ENCODE measurements at places on chromosomes 16 and 17.

DNA sequence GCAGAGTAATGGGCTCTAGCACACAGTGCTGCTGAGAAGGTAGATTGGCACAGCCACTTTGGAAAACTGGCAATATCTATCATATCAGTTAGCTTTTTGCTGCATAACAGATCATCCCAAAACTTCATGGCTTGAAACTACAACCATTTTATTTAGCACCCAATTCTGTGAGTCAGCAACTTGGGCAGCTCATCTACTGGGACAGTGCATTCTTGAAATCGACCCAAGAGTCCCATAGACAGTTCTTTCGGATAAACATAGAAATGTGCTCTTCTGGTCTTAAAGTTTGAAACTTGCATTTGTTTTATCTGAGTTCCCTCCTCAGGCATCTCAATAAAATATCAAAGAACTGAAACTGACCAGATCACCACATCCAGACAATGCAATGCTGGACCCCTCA, 76.7 kb downstream of the CEP112 start:
- H3K27ac ChIP-seq: no peak overlapping the region
- H3K27me3 ChIP-seq: no peaks in the 10 kb centered on the region
- no peaks in the 10 kb centered on the region for H3K36me3 ChIP-seq

DNA sequence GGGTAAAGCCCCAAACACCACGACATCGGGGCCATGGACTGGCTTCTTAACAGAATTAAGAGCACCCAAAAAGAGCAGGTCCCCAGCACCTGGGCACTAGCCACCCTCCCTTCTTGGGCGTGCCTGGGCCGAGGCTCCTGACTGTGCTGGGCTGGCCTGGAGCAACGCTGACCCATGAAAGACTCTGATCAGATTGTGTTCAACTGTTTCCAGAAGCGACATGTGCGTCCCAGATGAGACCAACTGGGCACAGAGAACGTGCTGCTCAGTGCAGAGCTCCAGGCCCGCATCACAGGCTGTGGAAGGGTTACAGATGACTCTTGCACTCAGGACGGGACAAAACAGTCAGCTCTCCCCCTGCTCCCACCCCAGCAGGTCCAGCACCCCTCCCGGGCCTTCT, 100.7 kb downstream of the KCNJ12 start:
- H3K36me3 ChIP-seq: no peaks in the 10 kb centered on the region
- no peaks in the 10 kb centered on the region for H3K4me1 ChIP-seq
- DNase-seq: no peak
- no peak overlapping the region for H3K4me3 ChIP-seq

GRCh38 chr17:73645050-73645871, 1.0 kb upstream of the SDK2 start:
- DNase-seq: no peak
- H3K4me3 ChIP-seq: peak overlapping the region; percentile 32
- H3K4me1 ChIP-seq: peaks cover 11% of the 10 kb centered on the region
- H3K27ac ChIP-seq: no peak overlapping the region

GRCh38 chr16:72469932-72470331, 298.0 kb upstream of the PMFBP1 start:
- H3K4me3 ChIP-seq: no peak overlapping the region
- no peak for DNase-seq
- H3K36me3 ChIP-seq: no peaks in the 10 kb centered on the region
- H3K27me3 ChIP-seq: no peaks in the 10 kb centered on the region
- H3K4me1 ChIP-seq: no peaks in the 10 kb centered on the region
- no peak overlapping the region for H3K27ac ChIP-seq

GRCh38 chr16:1154291-1154886, 1.5 kb downstream of the CACNA1H start:
- no peak for DNase-seq
- H3K36me3 ChIP-seq: peaks cover 4% of the 10 kb centered on the region
- H3K27ac ChIP-seq: no peak overlapping the region
- no peaks in the 10 kb centered on the region for H3K4me1 ChIP-seq
- H3K4me3 ChIP-seq: peak overlapping the region; percentile 37

GRCh38 chr17:29074488-29074887, 31.5 kb downstream of the PIPOX start:
- H3K27me3 ChIP-seq: no peaks in the 10 kb centered on the region
- no peak overlapping the region for H3K27ac ChIP-seq
- H3K36me3 ChIP-seq: peaks cover 16% of the 10 kb centered on the region

GRCh38 chr17:44828919-44829522, 1.1 kb downstream of the GJC1 start:
- H3K4me1 ChIP-seq: peaks cover 11% of the 10 kb centered on the region
- H3K36me3 ChIP-seq: peaks cover 1% of the 10 kb centered on the region
- H3K27me3 ChIP-seq: peaks cover 71% of the 10 kb centered on the region
- peak overlapping the region; percentile 81 for H3K4me3 ChIP-seq
- peak overlapping the region; percentile 5 for H3K27ac ChIP-seq
- DNase-seq: no peak

DNA sequence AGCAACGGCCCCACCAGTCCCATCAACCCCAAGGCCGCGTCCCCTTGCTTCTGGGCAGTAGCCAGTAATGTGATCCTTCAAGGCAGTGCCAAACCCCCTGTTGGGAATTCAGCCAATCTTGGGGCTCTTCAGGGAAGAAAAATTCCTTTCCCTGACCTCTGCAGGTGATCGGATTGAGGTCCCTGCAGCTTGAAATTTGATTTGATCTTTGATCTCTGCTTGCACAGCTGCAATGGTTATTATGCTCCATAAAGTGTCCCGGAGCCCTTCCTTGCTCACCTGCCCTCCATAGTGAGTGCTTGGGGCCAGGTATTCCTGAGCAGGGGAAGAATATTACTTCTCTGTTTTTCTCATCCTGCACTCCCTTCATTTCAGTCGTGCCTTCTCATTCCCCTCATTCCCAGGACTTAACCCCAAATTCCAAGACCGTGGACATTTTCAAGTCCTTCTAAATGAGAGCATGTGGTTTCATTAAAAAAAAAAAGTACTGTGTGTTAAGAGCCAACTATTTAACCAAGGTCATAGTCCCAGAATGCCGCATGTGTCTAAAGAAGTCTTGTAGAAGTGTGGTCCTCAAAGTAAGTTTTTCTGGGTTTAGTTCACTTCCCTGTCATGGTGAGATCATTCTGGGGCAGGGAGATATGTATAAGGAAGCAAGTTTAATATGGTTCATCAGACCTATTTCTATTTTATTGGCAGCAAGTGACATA, 56.3 kb downstream of the SOX9 start:
- no peaks in the 10 kb centered on the region for H3K27me3 ChIP-seq
- no peaks in the 10 kb centered on the region for H3K4me1 ChIP-seq

DNA sequence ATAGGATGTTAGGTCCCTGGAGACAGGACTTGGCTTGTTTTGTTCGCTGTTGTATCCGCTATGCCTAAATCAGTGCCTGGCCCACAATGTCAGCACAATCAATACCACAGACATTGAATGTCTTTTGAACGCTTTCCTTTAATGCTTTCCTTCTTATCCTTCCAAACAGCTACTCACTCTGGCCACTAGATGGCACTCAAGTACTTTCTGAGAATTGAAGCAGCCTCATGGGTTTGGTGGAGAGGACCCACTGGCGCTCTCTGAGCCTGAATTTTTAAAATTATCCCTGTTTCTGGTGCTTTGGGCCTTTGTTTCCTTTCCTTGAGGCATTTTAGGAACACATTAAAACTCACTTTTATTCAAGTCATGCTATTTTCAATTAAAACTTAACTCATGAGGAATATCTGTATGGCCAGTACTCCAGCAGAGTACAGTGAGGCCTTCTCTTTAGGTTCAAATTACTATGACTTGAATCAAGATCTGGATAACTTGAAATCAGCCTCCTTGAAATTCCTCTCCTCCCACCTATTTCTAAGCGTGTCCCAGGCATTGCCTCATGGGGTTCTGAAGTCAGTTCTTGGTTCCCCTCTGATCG, 3.2 kb upstream of the NLRP1 start:
- H3K27ac ChIP-seq: peak overlapping the region; percentile 63
- no peaks in the 10 kb centered on the region for H3K27me3 ChIP-seq
- DNase-seq: no peak
- peaks cover 29% of the 10 kb centered on the region for H3K4me1 ChIP-seq
- H3K36me3 ChIP-seq: peaks cover 17% of the 10 kb centered on the region
- peak overlapping the region; percentile 30 for H3K4me3 ChIP-seq

DNA sequence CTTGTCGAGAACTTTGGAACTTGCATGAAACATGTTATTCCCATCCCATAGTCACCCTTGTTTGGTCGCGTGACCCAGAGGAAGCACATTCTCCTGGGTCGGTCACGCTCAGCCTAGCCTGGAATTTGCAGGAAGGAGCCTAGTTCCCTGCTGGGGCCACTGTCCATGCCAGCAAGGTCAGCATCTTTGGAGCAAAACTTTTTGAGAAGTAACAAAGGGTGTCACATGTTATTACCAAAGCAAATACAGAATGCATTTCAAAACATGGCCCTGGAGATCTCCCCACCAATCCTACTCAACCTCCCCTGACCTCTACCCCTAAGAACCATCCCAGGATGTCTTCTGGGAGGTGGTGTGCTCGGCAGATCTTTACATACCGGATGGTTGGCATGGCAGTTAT, 26.2 kb upstream of the IRF8 start:
- DNase-seq: no peak
- H3K36me3 ChIP-seq: peaks cover 2% of the 10 kb centered on the region
- no peak overlapping the region for H3K27ac ChIP-seq
- no peak overlapping the region for H3K4me3 ChIP-seq

GRCh38 chr17:80694085-80694991, 149.7 kb downstream of the RPTOR start:
- no peak overlapping the region for H3K27ac ChIP-seq
- H3K27me3 ChIP-seq: no peaks in the 10 kb centered on the region
- peaks cover 33% of the 10 kb centered on the region for H3K4me1 ChIP-seq

GRCh38 chr17:58539698-58540097, 25.3 kb upstream of the MTMR4 start:
- H3K36me3 ChIP-seq: no peaks in the 10 kb centered on the region
- H3K27me3 ChIP-seq: peaks cover 19% of the 10 kb centered on the region
- H3K27ac ChIP-seq: no peak overlapping the region

- H3K4me3 ChIP-seq: peak overlapping the region; percentile 66
- no peak for DNase-seq
- peaks cover 13% of the 10 kb centered on the region for H3K4me1 ChIP-seq
- H3K27ac ChIP-seq: no peak overlapping the region
- no peaks in the 10 kb centered on the region for H3K36me3 ChIP-seq
- peaks cover 56% of the 10 kb centered on the region for H3K27me3 ChIP-seq
Observed at GRCh38 chr16:74773446-74774222, 986 bp downstream of the FA2H start.

DNA sequence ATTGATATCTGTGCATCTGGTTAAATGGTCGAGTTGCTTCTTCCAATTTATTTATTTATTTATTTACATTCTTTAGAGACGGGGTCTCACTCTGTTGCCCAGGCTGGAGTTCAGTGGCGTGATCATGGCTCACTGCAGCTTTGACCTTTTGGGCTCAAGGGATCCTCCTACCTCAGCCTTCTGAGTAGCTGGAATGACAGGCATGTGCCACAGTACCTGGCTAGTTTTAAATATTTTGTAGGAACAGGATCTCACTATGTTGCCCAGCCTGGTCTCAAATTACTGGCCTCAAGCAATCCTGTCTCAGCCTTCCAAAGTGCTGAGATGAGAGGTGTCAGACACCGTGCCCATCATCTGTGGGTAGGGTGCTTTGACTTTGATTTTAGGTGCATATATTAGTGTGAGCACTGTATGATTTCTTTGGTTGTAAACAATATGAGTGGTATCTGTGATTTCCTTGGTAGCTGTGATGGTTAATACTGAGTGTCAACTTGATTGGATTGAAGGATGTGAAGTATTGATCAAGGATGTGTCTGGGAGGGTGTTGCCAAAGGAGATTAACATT, 90.2 kb downstream of the BCAS3 start:
- H3K4me3 ChIP-seq: no peak overlapping the region
- H3K27me3 ChIP-seq: no peaks in the 10 kb centered on the region
- H3K36me3 ChIP-seq: no peaks in the 10 kb centered on the region

DNA sequence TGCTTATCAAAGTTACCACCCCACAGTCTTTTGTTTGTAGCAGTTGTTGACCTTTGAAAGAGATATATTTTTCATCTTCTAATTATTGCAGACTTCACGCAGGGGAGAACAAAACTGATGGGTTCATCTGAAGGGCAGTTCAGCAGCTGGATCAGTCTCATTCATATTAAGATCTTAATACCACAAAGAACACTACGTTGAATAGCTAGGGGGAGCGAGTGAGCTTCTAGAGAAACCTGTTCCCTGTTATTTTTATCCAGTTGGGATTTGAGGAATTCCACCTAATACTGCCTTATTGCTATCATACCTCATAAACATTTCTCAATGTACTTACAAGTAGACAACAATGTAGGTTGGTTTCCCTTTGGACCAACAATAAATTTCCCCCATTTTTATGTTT, 306.1 kb upstream of the KIF2B start:
- H3K27me3 ChIP-seq: no peaks in the 10 kb centered on the region
- DNase-seq: no peak
- H3K36me3 ChIP-seq: no peaks in the 10 kb centered on the region
- no peak overlapping the region for H3K4me3 ChIP-seq

GRCh38 chr17:44113868-44114840, 9.3 kb downstream of the HDAC5 start:
- H3K36me3 ChIP-seq: peaks cover 3% of the 10 kb centered on the region
- no peak overlapping the region for H3K27ac ChIP-seq
- no peak for DNase-seq
- H3K4me3 ChIP-seq: no peak overlapping the region
- no peaks in the 10 kb centered on the region for H3K27me3 ChIP-seq

DNA sequence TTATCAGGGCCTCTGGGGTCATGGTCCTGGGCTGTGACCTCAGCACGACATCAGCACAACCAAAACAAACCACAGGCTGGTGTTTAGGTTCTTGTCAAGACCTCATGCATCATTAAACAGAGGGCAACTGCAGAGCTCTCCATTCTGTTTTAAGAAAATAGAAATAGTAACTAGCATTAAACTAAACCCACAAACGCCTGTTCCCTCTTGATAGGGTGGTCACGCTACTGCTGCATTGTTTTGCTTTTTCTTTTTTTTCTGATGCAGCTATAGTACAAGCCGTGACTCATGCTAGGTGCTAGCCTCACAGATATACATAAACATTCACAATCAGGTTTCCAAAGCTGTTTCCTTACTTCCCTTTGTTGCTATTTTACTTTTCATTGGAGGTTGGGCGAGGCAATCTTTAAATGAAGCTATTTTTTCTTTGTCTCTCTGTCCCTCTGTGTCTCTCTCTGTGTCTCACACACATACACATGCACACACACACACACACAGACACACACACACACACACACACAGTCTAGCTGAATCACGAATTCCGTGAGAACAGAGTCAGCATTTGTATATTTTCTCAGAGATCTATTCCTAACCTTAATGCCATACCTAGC, 310.3 kb downstream of the CDH13 start:
- H3K36me3 ChIP-seq: no peaks in the 10 kb centered on the region
- no peak overlapping the region for H3K27ac ChIP-seq
- H3K4me3 ChIP-seq: no peak overlapping the region
- H3K4me1 ChIP-seq: peaks cover 21% of the 10 kb centered on the region
- DNase-seq: no peak

- H3K36me3 ChIP-seq: peaks cover 3% of the 10 kb centered on the region
- peaks cover 27% of the 10 kb centered on the region for H3K4me1 ChIP-seq
- peaks cover 76% of the 10 kb centered on the region for H3K27me3 ChIP-seq
- H3K27ac ChIP-seq: no peak overlapping the region
- DNase-seq: no peak
Observed at GRCh38 chr17:44965481-44966234, 2.4 kb downstream of the C1QL1 start.

- H3K4me3 ChIP-seq: no peak overlapping the region
- peaks cover 16% of the 10 kb centered on the region for H3K4me1 ChIP-seq
- peaks cover 54% of the 10 kb centered on the region for H3K27me3 ChIP-seq
- no peak for DNase-seq
- peaks cover 5% of the 10 kb centered on the region for H3K36me3 ChIP-seq
Observed at GRCh38 chr16:71540-72401, 660 bp downstream of the RHBDF1 start.
